Astrocyte (in vitro differentiated cells and primary cell): ENCODE measurements at places on chromosomes 11 and 22. TPM values are rescaled to one million over a fixed set of nuclear protein-coding genes. Genes with fewer than 3 reads are reported as not detected.

Gene LMF2
- total RNA-seq, result 93.2 and 111 TPM in 2 replicates

Gene RFPL3
- total RNA-seq, result not detected in 2 replicates

Gene FDX1
- total RNA-seq, result 6.8 and 7.1 TPM in 2 replicates

Gene KRTAP5-1
- not detected in 2 replicates for total RNA-seq

Gene CCDC90B
- total RNA-seq, result 67.5 and 68.0 TPM in 2 replicates

Gene MS4A4E
- not detected in 2 replicates for total RNA-seq

Gene PGM2L1
- 41.0 and 43.6 TPM in 2 replicates for total RNA-seq

Gene ROBO4
- total RNA-seq, result 0.25 TPM in 1 of 2 replicates, not detected in the other

Gene HEPN1
- total RNA-seq, result not detected in 2 replicates

Gene TRPM5
- total RNA-seq, result not detected in 2 replicates

Gene GLYAT
- not detected in 2 replicates for total RNA-seq

Gene PKP3
- total RNA-seq, result 1.1 and 2.1 TPM in 2 replicates

DNA sequence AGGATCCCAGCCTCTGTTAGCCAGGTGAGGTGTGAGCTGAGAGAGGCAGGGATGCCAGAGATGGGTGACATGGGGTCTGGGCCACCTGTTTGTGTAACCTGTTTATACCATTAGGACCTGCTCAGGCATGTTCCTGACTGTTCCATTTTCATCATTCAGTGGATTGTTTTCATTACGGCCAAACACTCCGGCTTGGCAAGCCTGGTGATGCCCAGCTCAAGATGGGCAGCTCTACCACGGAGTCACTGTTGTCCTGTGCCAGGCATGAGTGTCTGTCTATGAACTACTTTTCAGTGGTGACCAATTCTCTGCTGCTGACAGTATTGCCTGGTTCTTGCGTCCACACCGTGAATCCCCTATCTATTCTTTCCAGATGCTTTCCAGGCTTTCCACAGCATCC lies 71.5 kb upstream of the SLC22A12 start:
- no peak for DNase-seq

GRCh38 chr11:94504689-94505293 lies 7.5 kb upstream of the C11orf97 start:
- peak; percentile 24 for DNase-seq

GRCh38 chr11:96356848-96357247 lies 13.9 kb upstream of the MAML2 start:
- no peak for DNase-seq

- no peak for DNase-seq
Measured at GRCh38 chr11:64654439-64654838, 63.4 kb downstream of the SLC22A12 start.

GRCh38 chr22:40368836-40369235 lies 1.6 kb upstream of the SGSM3 start:
- no peak for DNase-seq

GRCh38 chr11:89361734-89362133 lies 129.4 kb downstream of the NOX4 start:
- no peak for DNase-seq

GRCh38 chr11:13334034-13334786 lies 56.6 kb downstream of the BMAL1 start:
- DNase-seq, result no peak

DNA sequence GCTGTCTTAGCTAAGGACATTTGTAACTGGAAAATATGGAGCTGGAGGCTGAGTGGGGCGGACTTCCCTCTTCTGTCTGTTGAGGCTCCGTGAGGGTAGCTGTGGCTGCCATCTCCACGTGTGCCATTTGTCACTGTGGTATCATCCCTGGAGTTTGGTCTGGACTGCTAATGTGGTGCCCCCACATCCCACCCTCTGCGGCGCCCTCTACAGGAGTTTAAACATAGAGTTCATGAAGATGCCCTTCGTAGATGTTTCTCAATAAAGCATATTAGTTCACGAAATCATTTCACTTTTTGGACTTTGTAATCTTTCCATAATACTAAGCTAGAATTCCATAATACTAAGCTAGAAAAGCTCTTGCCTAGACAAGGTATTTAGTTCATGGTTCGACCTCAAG lies 52.4 kb downstream of the TECTA start:
- no peak for DNase-seq

DNA sequence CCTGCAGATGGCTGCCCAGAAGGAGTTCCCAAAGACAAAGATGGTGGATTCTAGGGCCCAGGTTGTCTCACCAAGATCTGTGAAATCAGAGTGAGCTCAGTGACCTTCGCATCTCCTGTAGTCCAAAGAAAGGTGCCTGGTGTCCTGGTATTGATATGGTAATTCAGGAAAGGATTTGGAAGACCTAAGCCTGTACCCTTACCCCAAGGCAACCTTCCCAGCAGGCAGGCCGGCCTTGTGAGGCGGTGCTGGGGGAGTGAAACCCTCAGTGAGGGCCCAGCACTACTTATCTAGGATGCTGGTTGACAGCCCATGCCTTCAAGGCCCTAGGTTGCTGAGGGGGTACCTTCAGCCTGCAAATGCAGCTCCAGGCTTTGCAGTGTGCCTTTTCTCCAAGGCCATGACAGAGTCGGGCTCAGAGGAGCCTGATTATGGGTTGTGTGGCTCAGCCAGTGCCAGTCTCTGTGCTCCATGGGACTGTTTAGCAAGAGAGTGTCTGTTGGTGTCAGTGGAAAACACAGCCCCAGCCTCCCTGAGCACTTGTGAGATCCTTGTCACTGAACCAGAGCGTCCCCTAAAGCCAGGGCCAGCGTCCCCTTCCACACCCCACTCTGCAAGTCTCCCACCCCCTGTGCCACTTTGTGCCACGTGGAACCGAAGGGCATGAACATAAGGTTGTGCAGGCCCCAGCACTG lies 72.8 kb upstream of the MYOD1 start:
- DNase-seq, result no peak

- no peak for DNase-seq
Measured at GRCh38 chr11:64298966-64299846, 952 bp upstream of the CATSPERZ start.

- DNase-seq, result no peak
Measured at GRCh38 chr22:28810821-28811491, 10.6 kb upstream of the XBP1 start.

DNA sequence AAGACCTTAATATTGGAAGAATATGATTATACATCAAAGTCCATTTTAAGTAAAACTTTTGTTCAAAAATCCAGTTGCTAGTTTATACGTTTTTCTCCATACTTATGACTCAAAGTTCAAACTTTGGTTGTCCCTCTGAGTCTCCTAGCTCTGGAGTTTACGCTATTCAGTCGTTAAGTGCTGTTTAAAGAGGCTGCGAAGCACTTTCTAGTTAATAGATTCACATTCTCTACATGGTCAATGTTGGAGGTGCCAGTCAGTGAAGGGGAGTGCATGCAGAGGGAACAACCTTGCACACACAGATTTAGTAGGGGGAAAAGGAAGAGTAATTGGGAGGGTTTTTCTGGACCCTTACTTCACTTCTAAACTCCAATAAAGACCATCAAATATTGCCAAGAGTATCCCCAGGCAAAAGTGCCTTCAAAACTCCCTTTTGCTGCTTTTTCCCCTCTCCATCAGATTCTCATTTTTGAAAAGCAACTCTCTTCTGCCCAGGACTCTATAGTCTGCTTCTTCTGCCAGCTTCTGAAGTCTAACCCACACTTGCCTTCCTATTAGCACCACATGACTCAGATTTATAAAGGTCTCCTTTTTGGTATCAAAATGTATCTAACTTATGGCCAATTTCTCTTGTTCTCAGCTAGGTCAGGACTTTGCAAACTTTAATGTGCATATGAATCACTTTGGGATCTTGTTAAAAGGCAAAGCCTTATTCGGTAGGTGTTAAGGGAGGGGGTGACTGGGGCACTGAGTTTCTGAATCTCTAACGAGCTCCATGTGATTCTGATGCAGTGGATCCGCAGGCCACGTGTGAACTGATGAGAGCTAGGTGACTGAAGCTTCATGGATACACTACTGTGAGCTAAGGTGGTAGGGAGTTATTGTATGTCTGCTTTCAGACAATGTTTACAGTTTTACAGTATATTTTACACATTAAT lies 96.2 kb upstream of the MTMR2 start:
- DNase-seq, result no peak

GRCh38 chr11:122207505-122207904 lies 91.5 kb upstream of the BLID start:
- DNase-seq, result peak; percentile 85

DNA sequence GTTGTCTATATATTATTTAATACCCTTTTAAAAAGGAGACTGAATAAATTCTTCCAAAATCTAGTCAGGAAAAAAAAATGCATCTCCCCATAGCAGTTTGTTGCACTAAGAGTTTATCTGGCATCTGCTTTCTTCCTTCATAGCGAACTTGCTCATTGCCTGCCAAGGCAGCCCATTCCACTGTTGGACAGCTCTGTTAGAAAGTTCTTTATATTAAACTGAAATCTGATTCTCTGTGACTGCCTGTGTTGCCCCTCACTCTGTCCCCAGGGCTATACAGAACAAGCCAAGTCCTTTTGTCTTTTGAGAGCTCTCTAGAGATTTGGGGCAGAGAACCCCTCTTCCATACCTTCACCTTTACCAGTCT lies 3.3 kb upstream of the CHRDL2 start:
- DNase-seq, result no peak

DNA sequence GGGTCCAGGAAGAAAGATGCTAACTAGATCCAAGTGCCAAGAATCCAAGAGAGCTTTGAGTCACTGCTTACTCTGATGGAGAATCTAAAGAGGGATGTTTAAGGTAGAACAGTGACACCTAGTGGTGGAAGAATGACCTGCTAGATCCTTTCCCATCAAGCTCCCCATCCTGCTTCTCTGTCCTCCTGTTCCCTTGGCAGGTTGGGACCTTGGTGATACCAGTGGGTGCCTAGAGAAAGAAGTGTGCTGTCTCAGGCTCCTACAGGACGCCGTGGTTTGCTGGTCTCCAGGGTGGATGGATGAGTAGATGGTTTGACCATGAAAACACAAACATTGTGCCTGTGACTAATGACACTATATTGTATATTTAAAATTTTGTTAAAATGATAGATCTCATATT lies 383.7 kb downstream of the TMEM135 start:
- peak; percentile 78 for DNase-seq

- no peak for DNase-seq
Measured at GRCh38 chr22:34102633-34103032, 182.4 kb upstream of the LARGE1 start.

DNA sequence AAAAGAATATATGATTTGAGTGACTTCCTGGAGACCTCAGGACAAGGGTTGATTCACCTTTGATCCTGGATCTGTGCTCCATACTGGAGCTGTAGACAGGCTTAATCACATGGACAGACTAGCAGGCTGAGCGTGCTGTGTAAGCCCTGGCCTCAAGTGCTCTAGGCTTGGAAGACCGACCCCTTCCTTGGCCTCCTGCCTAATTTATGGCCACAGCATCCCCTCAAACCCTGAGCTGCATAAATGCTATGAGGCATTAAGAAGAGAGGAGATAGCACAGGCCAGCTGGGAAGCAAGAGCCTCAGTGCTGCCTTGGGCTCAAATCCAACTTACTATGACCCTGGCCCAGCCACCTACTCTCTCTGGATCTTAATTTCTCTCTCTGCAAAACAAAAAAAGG lies 385.1 kb downstream of the BUD13 start:
- DNase-seq, result no peak

- no peak for DNase-seq
Measured at GRCh38 chr22:41070665-41071331, 21.6 kb upstream of the EP300 start.

- no peak for DNase-seq
Measured at GRCh38 chr11:65944191-65944590, 1.1 kb upstream of the TSGA10IP start.
